ENCODE measurements at places on chromosomes 1 and 21.

DNA sequence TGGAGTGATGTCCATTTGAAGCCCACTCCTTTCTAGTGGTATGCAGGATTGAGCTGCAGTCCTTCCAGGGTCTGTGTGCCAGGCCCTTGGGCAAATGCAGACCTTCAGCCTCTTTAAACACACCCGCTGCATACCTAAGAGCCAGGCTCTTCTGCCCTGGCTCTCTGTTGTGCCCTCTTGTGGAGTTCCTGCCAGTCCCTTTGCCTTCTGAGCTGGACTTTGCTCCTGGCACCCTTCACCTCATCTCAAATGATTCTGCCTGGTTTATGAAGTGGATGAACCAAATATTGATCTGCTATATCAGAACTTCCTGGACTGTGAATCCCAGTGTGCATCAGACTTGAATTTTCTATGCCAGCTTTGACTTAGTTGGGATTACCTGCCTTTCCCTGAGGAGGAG is 158.8 kb downstream of the URB2 start:
- no peak for DNase-seq

GRCh38 chr1:162984699-162985098 is 84.5 kb upstream of the RGS4 start:
- DNase-seq, result no peak

GRCh38 chr1:80961464-80962190 is 839.1 kb upstream of the ADGRL2 start:
- DNase-seq, result no peak

DNA sequence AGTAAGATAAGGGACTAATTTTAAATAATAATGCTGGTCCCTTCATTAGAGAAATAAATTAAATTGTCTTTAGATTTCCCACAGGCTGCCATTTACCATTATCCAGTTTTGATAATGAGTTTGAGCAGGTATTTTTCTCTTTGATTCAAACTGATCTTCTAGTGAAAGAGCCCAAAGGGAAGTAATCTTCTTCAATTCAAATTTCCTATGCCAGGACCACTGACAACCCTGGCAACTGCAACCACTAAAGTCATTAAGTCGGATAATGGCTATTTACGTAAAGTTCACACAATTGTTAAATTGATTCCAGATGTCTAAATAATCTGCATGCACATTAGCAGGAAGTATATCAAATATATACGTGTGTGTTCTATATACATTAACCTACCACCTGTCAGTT is 399.3 kb downstream of the PTPRC start:
- no peak for DNase-seq

DNA sequence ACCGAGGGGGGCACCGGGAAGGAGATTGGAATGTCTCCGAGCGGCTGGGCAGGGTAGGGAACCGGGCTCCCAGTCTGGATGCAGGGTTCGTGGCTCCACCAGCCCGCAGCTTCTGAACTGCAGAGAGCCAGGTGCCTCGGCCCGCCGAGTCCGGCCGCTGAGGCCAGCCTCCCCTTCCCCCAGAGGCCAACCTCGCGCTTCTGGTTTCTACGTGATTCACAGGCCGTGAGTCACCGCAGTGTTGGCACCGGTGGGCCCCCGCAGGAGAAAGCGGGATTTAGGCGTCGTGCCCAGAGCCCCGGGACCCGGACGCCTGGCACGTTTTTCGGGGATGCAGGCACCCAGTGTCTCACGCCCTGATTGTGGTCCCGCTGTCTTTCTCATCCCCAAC is 458 bp downstream of the CRABP2 start:
- DNase-seq, result no peak

GRCh38 chr1:8281843-8282509 is 35.9 kb upstream of the SLC45A1 start:
- DNase-seq, result no peak

DNA sequence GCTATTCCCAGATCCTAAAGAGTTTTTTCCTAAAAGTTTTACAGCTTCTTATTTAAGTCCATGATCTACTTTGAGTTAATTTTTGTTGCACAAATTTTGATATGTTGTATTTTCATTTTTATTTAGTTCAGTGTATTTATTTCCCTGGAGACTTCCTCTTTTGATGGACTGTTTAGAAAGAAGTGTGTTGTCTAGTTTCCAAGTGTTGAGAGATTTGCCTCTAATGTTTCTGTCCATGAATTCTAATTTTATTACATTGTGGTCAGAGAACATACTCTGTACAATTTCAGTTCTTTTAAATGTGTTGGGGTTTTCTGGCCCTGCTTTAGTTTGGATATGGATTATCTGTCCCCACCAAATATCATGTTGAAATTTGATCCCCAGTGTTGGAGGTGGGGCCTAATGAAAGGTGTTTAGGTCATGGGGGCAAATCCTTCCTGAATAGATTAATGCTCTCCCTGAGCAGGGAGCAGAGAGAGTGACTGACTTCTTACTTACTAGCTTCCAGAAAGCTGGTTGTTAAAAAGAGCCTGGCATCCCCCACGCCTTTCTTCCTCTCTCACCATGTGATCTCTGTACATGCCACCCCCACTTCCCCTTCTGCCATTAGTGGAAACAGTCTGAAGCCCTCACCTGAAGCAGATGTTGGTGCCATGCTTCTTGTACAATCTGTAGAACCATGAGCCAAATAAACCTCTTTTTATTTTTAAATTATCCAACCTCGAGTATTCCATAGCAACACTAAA is 4.6 kb downstream of the CHD1L start:
- DNase-seq, result no peak

- no peak for DNase-seq
These were observed 151.5 kb upstream of the BACE2 start for GRCh38 chr21:41016472-41016871.
